Hindlimb muscle (tissue), 1 donor: ENCODE measurements at places on chromosomes 12 and 14. TPM values are rescaled to one million over a fixed set of nuclear protein-coding genes. Genes with fewer than 3 reads are reported as not detected.

RILPL1 gene
- 31.1 TPM for polyA plus RNA-seq

FOXM1 gene
- polyA plus RNA-seq = 16.9 TPM

OR4Q2 gene
- not detected for polyA plus RNA-seq

ORMDL2 gene
- polyA plus RNA-seq = 16.4 TPM

HHIPL1 gene
- 1.5 TPM for polyA plus RNA-seq

OTUB2 gene
- polyA plus RNA-seq = 0.67 TPM

NINJ2 gene
- polyA plus RNA-seq = 3.2 TPM

RD3L gene
- polyA plus RNA-seq = not detected

MORN3 gene
- polyA plus RNA-seq = 0.54 TPM

CBLN3 gene
- polyA plus RNA-seq = 2.6 TPM

PLEKHD1 gene
- polyA plus RNA-seq = 0.62 TPM
